BE2C (cell line): ENCODE measurements at places on chromosomes 6 and 20.
A peak's percentile ranks its signal among the peaks of the same experiment; 100 is the strongest.

- DNase-seq: no peak
Measured at GRCh38 chr6:41375598-41376151, 40.3 kb downstream of the NCR2 start.

DNA sequence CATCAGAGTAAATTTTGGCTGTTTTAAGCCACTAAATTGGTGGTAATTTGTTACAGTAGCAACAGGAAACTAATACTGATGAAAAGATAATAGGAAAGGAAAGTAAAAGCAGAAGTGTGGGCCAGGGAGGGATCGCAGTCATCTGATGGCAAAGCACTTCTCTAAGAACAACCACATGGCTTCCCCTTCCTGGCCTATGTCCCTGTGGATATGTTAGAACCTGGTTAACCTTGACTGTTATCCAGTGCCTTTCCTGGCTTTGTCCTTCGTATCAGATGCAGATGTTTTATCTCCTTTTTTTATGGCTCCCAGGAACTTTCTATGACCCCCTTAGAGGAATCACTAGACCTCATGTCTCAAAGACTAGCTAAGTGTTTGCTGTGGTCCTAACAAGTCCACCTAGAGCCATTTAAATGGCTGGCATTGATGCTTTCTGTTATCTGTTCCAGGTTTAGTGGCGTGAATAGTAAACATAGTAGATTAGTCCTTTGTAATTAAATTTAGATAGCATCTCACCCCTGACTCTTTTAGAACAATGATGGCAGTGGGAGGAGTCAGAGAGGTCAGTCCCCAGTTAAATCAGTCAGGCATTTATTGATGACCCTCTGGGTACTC, 79.2 kb upstream of the PHACTR2 start:
- no peak for DNase-seq

DNA sequence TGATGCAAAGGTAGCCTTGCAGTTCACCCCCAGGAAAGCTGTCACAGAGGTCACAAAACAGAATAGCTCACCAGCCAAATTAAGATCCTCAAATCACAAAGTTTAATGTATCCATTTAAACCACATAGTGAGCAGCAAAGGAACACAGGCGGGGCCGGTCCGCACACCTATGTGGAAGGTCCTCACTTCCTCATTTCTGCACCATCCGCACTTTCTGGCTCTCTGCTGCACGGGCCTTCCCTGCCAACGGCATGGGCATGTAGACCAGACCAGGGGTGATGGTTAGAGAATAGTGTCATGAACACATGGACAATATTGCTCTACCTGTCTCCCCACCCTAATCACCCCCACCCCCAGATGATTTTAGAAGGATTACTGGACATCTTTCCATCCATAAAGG, 12.1 kb upstream of the TBXT start:
- no peak for DNase-seq

DNA sequence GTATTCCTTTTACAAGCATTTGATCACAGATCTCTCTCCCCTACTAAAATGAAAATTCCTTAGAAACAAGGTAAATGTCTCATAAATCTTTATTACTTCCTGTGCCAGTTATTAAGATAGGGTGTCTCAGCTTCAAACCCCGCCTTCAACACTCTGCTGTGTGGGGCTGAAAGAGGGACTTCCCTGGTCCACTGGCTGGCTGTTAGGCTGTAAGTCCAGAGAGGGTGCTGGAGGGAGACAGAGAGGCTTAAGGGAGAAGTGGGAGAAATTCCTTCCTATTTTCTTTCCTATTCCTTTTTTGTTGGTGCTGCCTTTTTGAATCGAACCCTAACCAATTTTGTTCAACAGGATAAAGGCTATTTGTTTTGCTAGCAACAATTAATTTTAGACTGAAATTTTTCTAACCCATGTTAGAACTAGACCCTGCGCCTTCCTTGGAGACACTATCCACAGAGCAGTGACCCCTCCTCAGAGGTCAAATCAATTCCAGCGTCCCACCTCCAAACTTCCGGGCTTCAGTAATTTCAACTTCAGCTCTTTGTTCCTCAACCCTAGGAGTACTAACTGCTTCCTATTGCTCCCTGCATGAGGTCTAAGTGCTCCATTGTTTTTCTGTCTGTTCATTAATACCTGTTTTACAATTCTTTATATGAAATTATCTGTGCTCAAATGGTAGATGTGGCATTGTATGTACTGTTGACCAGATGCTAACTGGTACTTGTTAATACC, 207.5 kb upstream of the OPRM1 start:
- no peak for DNase-seq

GRCh38 chr6:128303870-128304269, 216.5 kb downstream of the PTPRK start:
- DNase-seq: no peak

DNA sequence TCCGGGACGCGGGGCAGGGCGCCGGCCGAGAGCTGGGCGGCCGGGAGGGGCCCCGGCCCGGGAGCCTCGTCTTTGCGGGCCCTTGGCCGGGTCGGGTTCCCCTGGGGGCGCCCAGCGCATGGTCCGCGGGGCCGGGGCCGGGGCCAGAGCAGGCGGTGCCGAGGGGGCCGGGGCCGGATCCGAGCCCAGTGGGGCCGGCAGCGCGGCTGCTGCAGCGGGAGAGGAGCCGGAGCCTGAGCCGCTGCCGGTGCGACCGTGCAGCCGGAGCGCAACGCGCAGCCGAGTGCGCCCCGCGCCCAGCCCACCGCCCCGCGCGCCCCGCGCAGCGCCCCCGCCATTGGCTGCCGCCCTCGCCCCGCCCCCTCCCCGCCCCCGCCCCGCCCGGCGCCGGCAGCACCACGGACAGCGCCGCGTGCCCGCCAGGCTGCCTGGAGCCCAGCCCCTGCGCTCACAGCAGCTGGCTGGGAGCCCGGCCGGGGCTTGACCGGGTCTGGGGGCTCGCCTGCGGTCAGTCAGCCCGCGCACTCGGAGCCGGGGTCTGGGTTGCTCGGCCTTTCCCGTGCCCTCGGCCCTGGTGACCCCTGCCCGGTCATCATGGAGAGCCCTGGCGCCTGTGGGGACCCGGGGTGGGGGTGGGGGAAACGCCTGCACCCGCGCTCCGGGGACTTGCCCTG, at the start of gene HRH3:
HRH3 (minus strand) TSS at position 287 of the 674 bp plus-strand sequence. CDS start 308 bp downstream, outside the sequence.
- peak; percentile 81 for DNase-seq

GRCh38 chr6:169406804-169407203, 153.2 kb upstream of the THBS2 start:
- no peak for DNase-seq

DNA sequence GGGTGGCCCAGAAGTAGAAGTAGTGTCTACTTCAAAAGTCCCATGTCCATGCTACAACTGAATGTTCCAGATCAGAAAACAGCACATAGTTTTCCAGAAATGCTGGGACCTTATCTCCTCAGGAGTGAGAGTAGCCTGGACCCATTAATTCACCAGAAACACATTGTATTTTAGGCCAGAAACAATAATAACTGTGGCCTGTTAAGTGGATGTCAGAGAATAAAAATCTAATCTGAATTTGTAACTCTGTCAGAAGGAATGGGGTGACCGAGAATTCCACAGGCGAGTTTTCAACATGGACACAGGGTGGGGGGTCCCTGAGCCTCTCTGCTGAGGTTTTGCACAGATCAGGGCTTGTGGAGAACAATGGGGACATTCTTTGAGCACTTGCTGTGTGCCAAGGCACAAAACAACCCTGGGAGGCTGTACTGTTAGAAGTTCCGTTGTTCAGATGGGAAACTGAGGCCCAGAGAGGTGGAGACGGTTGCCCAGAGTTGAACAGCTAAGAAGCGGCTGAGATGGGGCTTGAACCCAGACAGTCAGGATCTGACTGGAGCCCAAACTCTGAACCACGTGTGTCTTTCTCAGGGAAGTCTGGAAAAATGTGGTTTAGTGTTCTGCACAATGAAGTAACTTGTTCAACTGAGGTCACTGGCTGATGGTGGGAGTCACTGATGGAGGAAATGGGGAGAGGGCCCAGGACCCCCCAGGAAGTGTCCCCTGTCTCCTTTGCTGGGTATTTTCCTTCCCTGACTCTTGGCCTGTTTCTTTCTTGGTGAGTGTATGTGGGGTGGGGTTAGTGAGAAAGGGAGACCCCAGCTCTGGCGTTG, 44.2 kb downstream of the SNAI1 start:
- no peak for DNase-seq

DNA sequence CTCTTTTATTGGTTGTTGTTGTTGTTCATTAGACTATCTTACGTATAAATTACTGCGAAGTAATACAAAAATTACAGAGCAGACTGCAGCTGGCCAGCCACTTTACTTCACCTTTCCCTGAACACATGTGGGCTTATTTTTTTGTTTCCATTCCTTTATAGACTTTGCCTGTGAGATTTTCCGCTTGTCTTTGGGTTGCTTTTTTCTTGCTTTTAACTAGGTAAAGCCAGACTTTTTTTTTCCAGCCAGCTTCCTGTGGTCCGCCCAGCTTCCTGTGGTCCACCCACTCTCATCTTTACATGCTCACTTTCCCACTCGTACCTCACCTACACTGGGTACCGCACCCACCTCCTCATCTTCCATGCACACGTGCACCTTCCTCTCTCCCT, 79.0 kb downstream of the IPCEF1 start:
- DNase-seq: no peak

DNA sequence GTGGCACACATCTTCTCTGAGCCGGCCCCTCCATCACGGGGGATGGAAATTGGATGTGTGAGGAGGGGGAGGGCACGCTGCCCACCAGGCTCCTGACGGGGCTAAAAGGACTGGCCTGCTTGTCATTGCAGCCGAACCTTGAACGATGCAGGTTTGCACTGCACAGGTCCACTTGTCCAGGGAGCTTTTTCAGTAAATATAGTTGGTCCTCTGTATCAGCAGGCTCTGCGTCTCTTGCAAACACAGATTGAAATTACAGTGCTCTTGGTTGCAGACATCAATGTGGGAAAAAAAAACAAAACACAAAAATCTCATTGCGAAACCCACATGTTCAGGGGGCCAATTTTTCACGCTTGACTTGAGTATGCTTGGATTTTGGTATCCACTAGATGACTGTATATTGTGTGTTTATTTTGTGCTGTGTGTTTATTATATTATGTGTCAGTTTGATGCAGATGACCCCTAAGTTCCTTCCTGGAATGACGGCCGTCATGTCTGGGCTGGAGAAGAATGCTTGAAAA, 29.2 kb downstream of the ERMARD start:
- no peak for DNase-seq

DNA sequence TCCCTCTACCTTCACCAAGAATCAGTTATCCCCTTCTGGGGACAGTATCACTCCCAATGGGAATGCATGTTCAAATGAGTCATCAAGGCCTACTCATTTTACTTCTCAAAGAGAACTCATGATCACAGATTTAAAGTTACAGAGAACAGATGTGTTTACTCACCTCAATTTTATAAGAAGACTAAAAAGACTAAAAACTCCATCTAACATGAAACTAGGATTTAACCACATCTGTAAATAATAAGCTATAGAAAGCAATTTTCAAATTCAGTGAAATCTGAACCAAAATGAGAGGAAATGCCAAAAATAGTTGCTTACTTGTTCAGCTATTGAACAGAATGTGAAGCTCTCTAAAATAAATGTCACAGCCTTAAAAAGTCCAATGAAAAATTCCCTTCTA, 300.1 kb upstream of the KCNQ5 start:
- no peak for DNase-seq

- DNase-seq: no peak
Measured at GRCh38 chr6:130136798-130137197, 86.0 kb downstream of the SAMD3 start.

DNA sequence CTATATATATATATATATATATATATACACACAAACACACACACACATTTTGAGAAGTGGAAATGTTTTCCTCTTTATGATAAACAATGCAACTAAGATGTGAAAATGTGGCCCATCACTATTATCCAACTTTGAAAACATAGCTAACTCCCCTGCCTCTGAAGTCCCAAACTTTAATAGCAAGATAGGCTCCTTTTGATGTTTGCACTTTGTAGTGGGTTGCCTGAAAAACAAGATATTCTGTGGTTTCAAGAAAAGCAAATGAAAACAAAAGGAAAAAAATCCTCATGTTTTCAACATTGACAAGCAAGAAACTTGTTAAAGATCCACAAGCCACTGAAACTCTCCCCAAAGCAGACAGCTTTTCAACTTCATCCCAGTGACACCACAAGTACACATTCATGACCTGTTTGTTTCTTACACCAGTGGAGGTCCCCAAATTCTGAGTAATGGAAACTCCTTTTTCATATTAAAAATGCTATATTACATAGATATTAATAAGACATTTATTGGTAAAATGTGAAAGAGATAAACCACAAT, 90.0 kb downstream of the IPCEF1 start:
- DNase-seq: no peak

DNA sequence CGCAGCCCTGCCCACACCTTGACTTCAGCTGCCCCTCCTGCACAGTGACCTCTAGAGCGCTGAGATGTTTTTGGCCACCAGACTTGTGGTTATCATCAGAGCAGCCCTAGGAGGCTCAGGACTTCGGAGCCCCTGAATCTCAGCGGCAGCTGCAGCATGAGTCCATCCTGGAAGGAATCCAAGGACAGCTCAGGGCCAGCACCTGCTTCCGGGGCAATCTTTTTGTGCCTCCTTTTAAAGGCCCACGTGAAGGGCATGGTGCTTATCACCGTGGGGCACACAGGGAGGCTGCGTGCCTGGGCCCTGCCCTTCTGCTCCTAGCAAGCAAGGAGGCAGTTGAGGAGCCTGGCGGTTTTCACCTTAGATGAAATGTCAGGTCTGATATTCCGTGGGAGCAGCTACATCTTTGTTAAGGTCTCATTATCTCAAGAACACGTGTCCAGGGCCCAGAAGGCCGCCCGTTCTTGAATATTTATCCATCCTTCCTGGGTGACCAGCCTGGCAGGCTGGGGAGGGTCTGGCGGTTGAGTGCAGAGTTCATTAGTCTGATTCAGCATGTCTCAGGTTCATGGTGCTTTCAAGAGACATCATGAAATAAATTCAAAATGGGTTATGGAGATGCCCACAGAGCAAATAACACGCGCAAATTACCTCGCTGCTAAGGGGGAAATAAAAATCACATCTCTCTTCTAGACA, 392.4 kb downstream of the TAF4 start:
- DNase-seq: no peak

DNA sequence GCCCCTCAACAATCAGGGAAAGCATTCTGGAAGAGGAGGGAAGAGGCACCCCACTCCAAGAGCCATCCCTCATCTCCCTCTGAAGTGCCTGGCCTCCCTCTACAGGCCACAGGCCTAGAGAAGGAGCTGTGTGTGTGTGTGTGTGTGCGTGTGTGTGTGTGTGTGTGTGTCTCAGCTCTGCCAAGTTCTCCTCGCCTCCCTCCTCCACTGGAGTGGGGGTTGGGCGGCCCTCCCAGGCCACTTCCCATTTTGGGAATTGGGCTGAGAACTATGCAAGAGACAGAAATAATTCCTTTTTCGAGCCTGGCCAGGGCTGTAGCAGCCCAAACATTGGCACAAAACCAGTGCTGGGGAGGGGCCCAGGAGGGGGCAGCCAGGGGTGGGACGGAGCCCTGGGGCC, 35.7 kb downstream of the KCNB1 start:
- peak; percentile 37 for DNase-seq
